ENCODE measurements at places on chromosomes 2 and 18. TPM values are rescaled to one million over a fixed set of nuclear protein-coding genes. Genes with fewer than 3 reads are reported as not detected.

Gene RIOK3
- total RNA-seq, result 67.5 TPM

Gene SMAD2
- total RNA-seq, result 117 TPM

Gene SCN7A
- total RNA-seq, result not detected

Gene MFSD2B
- under 0.01 TPM for total RNA-seq

Gene UGT1A5
- total RNA-seq, result not detected

Gene REG3G
- total RNA-seq, result not detected

Gene ZDBF2
- 10.9 TPM for total RNA-seq

Gene LTBP1
- total RNA-seq, result 475 TPM

Gene ANKRD30BL
- total RNA-seq, result not detected

Gene RABL2A
- total RNA-seq, result 8.3 TPM

Gene RAB6C
- total RNA-seq, result under 0.01 TPM

Gene LBX2
- total RNA-seq, result 1.6 TPM

Gene UGT1A10
- not detected for total RNA-seq

Gene LAMA3
- 9.5 TPM for total RNA-seq

Gene KCNG3
- not detected for total RNA-seq

Gene PJVK
- 1.5 TPM for total RNA-seq

Gene LBH
- 31.3 TPM for total RNA-seq

Gene TLX2
- total RNA-seq, result 0.06 TPM

Gene MREG
- 1.7 TPM for total RNA-seq

Gene LONRF2
- total RNA-seq, result 0.13 TPM

Gene PLCD4
- total RNA-seq, result 4.0 TPM

Gene CCDC141
- 2.6 TPM for total RNA-seq

Gene IL1F10
- total RNA-seq, result not detected

Gene GRP
- total RNA-seq, result not detected

Data from aortic smooth muscle cell (primary cell).